ENCODE measurements at places on chromosomes 3 and 15. TPM values are rescaled to one million over a fixed set of nuclear protein-coding genes. Genes with fewer than 3 reads are reported as not detected.

- DNase-seq = no peak
These were observed 30.7 kb upstream of the COPG1 start for GRCh38 chr3:129218742-129219141.

- no peak for DNase-seq
These were observed 482.5 kb upstream of the TBL1XR1 start for GRCh38 chr3:177679568-177680471.

FRMD5 gene
- total RNA-seq = 12.6 TPM

- DNase-seq = no peak
These were observed 10.1 kb upstream of the MINDY2 start for GRCh38 chr15:58761010-58761388.

KLHDC8B gene
- total RNA-seq = 15.8 TPM

DNA sequence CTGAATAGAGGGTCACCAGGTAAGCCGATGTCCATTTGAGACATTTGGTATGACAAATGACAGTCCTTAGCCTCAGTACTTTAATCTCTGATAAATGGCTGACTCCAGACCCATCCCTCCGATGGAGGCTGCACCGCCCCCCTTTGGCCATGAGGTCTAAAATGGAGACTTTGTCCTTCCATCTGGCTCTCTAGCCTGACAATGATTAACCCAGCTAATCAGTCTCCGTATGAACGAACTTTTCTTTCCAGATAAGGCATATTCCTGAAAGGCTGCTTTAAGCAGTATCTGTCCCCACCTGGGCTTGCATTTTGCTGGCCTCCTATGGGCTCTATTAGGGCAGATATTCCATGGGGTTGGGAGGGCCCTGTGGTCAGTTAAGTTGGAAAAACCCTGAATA is 10.8 kb upstream of the MYZAP start:
- no peak for DNase-seq

ZBTB20 gene
- total RNA-seq = 0.46 TPM

DNA sequence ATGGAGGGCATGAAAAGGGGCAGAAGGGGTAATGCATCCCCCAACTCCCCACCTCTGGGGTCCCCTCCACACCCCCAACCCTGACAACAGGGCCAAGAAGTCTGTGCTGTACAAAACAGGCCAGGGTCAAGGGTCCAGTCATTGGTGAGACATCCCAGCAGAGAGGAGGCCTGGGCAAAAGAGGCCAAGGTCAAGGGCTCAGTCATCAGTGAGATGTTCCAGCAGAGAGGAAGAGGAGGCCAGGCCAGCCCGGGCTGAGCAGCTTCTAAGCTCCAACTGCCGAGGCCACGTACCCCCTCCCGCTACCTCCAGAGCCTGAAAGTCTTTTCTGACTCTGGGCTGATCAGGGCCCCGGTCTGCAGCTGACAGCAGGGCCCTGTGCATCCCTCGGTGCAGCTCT is 52.4 kb downstream of the LHFPL4 start:
- no peak for DNase-seq

DNA sequence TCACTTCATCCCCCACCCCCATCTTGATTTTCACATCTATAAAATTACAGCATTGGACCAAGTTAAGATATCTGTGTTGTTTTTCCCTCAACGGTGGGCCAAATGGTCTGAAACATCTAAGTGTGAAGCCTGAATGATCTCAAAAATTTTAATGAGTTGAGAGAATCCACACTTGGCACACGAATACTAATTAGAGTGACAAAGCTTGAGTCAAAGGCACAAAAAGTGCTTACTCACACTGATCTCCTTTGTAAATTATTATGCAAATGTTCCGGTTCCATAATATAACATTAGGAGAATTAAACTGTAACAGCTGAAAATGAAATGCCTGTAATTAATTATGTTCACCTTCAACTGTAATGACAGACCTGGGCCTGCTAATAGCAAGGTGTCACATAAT is 33.6 kb downstream of the GPR176 start:
- DNase-seq = no peak

SLC22A13 gene
- 0.54 TPM for total RNA-seq

DNA sequence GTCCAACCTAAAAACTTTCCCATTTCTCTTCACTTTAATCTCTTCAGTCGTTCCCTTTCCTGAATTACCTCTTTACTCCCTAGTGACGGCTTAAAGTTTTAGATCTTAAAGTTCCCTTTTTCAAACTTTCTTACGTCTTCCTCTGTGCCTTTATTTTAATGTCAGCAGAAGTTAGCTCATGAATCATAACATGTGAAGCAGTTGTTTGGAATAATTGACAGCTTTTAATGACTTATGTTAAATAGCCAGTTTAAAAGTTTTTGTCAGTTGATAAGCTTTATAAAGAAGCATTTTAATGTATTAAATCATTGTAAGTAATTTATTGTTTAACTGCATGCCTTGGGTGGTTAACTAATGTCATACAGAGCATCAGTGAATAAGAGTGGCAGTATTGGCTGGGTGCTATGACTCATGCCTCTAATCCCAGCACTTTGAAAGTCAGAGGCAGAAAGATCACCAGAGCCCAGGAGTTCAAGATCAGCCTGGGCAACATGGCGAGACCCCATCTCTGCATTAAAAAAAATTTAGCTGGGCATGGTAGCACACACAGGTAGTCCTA is 33.9 kb downstream of the PIK3CA start:
- DNase-seq = no peak

DNA sequence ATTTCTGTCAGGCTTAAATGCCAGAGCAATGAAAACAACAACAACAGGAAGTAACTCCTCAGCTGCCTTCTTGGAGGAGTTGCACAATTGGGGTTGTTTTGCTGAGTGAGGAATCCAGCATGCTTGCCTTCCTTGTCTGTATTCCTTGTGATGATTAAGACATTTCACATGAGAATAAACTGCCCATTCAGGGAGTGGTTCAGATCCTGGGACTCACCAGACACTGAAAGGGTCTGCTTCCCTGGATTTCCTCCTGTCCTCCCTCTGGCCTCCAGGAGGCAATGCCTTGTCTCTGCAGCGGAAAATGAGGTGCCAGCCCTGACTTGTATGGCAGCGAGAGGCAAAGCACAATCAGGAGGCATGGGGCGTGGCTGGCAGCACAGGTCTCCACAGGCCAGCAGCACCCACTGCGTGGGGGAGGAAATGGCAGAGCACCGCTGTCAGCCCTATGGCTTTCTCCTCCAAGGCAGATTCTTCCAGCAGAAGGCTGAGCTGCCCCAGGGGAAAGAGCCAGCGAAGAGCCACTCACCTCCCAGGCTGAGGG is 41.5 kb downstream of the RBP2 start:
- no peak for DNase-seq

GRCh38 chr15:68583321-68583720 is 4.5 kb downstream of the CORO2B start:
- DNase-seq = no peak

GRCh38 chr3:194852831-194853508 is 167.3 kb downstream of the FAM43A start:
- DNase-seq = no peak

DNA sequence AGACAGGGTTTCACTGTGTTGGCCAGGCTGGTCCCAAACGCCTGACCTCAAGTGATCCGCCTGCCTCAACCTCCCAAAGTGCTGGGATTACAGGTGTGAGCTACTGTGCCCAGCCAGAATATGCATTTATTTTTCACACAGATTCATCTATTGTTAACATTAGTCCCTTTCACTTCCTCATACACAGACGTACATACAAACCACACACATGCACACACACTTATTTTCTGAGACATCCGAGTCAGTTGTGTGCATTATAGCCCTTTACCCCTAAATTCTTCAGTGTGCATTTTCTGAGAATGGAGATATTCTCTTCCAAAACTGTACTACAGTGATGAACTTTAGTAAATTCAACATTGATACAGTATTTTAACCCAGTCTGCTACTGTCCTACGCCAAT is 15.0 kb upstream of the MEX3B start:
- no peak for DNase-seq

GRCh38 chr3:188867691-188868265 is 304.0 kb upstream of the TPRG1 start:
- no peak for DNase-seq

LNP1 gene
- 8.7 TPM for total RNA-seq

SLC35A5 gene
- total RNA-seq = 36.5 TPM

DNA sequence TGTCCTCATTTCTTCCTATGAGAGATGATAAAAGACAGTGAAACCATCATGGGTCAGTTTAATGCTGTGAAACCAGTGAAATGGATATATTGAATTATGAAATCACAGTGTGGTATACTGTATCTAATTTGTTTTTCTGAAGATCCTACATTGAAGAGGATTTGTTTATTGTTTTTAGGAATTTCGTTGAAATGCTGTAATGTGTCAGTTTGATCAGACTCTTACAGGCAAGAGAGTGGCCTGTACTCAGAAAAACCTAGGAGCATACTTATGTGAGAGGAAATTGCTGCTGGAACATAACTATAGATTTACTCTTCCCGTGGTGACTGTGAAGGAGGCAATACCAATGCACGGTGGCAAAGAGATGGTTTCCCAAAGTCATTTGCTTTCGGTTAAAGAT is 29.1 kb upstream of the ONECUT1 start:
- DNase-seq = no peak

DNA sequence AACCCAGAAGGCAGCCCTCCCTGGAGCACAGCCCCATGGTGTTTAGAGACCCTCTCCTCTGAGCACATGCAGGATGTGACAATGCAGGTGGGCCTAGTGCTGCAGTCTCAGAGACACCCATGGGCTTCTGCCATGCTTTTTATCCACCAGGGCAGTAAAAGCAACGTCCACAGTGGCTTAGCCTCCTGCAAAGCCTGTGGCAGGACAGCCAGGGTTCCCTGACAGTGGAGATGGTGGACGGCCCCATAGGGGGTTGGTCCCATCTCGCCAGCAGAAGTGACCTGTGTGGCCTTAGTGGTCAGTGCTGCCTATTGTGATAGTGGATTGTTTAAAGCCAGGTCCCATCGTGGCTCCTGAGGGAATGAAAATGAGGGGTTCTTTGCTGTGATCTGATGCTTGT is 46.6 kb downstream of the APBA2 start:
- DNase-seq = no peak

DNA sequence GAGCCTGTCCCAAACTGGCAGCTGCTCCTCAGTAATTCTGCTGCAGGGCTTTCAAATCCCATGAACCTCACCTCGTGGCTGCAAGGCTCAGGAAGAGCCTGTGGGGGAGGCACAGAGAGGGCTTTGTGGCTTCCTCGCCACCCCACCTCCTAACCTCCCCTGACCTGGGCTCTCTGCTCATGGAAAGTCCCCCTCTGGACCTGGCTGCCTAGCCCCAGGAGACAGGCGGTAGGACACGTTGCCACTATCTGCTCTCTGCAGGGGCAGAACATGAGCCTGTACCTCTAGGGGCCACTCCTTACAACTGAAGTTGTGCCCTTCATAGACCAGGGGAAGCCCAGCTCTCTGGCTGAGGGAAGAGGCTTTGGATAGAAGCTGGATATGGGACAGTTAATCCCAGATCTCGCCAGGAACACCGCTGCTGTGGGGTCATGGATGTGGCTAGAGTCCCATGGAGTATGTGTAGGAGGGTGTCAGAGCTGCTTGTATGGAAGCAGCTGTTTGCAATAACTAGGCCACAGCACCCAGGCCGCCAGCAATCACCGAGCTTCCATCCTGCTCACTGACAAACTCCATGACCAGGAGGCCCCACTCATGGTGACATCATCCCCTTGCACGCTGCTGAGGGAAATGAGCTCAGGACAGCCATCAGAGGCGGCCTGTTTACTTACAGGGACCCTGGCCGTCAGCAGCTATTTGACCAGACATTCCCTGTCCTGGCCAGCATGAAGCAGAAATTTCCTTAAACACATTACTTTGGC is 34.0 kb upstream of the CILP start:
- no peak for DNase-seq

DNA sequence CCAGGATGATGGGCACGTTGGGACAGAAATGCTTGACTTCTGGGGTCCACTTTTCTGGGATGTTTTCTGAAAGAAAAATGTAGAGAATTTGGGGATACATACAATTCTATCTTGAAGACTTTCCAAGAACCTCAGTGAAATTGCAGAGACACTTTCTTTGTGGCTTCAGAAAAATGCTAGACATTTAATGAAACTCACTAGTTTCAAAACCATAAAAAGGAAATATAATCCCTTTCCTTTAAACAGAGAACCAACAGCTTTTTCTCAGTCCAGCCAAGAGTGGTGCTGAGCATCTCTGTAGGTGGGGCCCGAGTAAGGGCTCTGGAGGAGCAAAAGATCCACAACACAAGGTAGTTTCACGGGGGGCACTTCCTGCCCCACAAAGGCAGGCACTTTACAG is 4.4 kb upstream of the GPX1 start:
- DNase-seq = no peak

DNA sequence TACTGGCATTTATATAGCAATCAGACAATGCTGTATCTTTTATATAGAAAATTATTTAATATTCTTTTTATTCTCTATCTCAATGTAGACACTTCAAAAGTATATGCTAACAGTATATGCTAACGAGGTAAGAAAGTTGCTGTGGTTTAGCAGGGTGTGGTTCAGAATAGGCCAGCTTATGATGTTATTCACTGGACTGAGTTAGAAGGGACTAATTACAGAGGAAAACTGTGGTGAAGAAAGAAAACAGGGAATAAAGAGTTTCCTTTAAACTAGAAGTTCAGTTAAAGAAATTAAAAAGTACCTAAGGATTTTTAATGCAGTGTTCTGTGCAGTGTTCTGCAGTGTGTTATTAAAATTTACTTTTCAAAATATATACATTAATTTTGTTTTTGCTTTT is 59.4 kb downstream of the MYO9A start:
- DNase-seq = no peak

NPAP1 gene
- 0.07 TPM for total RNA-seq

- DNase-seq = no peak
These were observed 5.4 kb downstream of the PGPEP1L start for GRCh38 chr15:99002226-99002625.

DNA sequence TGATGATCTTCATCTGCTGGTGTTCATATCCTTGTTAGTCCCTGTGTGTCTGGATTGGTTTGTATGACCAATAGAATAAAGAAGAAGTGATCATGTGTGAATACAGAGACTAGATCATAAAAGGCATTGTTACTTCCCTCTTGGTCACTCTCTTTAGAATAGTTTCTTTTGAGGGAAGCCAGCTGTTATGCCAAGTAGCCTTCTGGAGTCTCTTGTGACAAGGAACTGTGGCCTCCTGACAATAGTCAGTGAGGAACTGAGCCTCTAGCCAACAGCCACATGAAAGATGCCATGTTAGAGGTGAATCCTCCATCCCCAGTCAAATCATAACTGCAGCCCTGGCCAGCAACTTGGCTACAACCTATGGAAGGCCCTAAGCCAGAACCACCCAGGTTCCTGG is 63.0 kb upstream of the SMAD3 start:
- DNase-seq = no peak

- no peak for DNase-seq
These were observed 196.9 kb downstream of the SLCO3A1 start for GRCh38 chr15:92050220-92050898.

IL12A gene
- 0.82 TPM for total RNA-seq

VGLL3 gene
- total RNA-seq = 13.4 TPM

DNA sequence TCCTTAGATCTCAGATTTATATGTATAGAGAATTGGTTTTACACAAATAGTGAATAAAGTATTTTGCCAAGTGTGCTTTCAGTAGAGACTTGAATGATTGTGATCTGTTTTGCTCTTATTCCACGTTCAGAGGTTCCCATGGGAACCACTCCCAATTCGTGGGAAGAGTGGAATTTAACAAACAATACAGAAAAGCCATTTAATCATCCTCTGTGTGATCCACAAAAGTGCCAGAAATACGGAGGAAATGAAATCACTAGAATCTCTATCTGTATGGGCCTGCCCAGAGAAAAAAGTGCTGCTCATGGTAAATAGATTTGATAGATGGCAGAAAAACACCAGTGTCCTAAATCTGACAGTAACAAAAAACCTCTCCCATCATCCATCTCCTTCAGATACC is 56.0 kb downstream of the CNTN4 start:
- no peak for DNase-seq

- no peak for DNase-seq
These were observed 22.9 kb upstream of the CGNL1 start for GRCh38 chr15:57353317-57353804.

Measured in H1 (cell line).